ENCODE measurements at places on chromosomes 1 and 21. TPM values are rescaled to one million over a fixed set of nuclear protein-coding genes. Genes with fewer than 3 reads are reported as not detected.

The TMEM53 gene
- 2.8 TPM for total RNA-seq

DNA sequence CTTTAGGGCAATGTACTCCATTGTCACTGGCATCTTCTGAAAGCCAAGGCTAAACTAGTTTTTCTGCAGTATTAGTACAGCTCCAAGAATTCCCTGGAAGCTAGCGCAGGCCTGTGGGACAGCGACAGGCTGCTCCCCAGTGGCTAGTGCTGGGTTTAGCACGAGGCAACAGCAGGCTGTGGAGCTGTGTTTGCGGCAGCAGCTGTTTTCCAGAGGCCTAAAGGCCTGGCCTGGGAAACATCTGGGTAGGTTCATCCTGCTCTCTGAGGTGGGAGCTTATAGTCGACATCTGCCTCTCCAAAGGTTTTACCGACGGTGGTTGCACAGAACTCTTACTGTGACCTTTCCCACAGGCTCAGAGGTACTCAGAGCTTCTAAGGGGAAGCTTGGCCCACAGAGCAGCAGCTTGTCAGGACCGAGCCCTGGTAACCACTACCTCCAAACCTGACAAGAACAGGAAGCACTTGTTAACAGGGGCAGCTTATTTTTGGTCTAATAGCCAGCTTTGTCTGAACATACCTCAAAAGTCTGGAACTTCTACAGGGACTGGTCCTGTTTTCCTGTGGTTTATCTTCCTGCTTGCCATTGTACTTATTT is 17.2 kb downstream of the CC2D1B start:
- no peak for DNase-seq

- no peak for DNase-seq
Observed at GRCh38 chr1:218401998-218402785, 57.1 kb downstream of the TGFB2 start.

- no peak for DNase-seq
Observed at GRCh38 chr1:3261007-3261968, 192.3 kb downstream of the PRDM16 start.

The KMO gene
- not detected for total RNA-seq

DNA sequence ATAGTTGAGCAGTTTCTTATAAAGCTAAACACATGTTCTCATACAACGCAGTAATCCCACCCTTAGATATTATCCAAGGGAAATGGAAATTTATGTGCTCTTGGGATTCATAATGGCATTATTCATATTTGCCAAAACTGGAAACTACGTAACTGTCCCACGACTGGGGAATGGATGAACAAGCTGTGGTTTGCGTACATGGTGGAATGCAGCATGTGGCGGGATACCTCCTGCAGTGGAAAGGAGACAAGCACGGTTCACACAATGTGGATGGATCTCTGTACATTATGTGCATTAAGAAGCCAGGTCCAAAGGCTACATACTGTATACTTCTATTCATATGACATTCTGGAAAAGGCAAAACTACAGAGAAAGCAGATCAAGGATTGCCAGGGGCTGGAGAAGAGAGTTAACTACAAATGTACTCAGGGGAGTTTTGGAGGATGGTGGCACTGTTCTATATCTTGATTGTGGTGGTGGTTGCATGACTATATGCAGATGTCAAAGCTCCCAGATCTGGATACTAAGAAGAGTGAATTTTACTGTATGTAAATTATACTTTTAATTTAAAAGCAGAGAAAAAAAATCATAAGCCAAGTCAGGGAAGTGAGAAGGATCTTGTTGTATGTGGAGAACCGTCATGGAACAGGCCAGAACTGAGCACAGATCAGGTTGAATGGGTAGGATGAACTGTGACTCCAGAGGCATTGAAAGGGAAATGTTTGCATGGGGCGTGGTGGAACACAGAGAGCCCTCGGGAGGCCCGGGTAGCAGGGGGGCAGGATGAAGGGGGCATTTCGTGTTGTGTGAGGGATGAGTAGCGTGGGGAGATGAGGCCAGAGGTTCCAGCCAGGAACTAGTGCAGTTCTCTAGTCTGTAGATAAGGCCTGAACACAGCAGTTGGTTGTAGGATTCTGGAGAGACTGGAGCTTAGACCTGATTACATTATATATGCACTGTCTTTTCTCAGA is 90.7 kb downstream of the GALNT2 start:
- no peak for DNase-seq

DNA sequence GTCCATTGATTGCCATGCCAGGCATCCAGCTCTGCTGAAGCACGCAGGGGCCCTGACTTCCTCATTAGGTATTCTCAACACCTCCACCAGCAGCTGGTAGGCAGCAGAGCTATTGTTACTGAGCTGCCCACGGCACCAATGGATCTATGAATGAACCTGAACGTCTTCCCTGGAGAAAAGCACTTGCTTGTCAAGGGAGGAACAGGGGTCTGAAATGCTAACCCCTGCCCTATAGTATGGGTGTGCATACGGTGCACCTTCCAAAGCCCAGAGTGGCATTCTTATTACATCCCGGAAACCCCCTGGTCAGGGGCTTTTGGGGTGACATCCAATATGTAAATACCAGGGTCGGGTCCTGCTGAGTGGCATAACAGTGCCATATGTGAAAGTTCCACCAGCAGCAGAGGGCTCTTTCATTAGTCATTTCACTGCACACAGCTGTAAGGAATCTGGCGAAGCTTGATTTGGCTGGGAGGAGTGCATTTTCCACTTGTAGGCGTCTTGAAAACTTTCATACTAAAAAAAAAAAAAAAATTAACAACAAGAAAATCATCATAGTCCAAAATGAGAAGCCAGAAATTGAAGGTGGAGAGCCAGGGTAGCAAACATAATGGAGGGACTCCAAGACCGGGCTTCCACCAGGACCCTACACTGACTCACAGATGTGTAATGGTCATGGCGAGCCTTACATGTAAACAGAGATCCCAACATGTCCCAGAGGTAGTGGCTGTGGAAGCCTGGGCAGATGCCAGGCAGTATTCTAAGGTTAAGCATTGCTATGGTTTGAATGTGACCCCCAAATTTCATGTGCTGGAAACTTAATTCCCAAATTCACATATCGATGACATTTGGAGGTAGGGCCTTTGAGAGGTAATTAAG is 58.8 kb upstream of the PRDX6 start:
- DNase-seq: peak; percentile 77

DNA sequence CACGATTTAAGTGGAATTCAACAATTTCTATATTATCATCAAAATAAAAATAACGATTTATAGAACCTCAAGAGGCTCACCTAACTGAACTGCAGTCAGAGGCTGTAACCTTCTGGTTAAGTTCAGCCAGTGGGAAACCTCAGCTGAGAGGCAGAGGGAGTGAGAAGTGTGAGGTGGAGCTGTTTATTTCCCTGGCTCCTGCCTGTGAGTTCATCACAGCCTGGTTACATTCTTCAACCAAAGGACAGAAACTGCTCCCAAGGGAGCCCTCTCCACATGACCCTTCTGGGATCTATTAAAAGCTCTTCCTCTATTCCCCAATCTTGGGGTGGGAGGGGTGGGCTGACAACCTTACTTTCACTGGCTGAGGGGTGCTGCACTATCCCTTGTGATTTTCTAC is 22.2 kb downstream of the DYNLT5 start:
- no peak for DNase-seq

The MYCL gene
- 0.33 TPM for total RNA-seq

DNA sequence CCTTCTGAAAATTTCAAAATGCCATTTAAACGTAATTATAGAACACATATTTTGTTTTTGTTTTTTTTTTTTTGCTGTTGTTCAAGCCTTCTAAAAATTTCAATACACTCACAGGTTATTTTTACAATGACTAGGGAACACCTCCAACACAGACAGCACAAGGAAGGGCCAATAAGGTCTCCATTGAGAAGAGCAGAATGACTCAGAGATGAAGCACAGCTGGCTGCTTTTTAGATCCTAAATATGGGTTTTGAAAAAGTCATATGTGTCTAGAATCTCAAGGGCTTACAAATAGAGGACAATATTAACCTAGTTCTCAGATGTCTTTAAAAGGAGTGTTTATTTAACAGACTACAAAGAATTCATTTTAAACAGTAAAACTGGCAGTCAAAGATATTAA is 104.6 kb downstream of the NEGR1 start:
- no peak for DNase-seq

DNA sequence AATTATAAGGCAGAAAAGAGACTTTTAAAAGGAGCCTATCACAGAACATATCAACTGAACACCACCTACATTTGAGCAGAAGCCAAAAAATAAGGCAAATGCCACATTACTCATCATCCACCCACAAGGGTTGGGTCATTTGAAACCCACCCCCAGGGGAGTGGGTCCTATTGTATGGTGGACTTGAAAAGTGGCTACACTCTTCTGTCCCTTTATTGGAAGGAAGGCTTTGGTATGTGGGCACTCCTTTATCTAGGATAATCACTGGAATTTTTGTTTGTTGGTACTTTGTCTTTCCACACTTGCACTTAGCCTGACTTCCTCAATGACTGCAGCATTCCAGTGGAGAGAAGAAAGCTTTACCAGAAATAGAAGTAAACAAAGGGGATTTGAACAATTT is 157.2 kb upstream of the COL11A1 start:
- DNase-seq: no peak

DNA sequence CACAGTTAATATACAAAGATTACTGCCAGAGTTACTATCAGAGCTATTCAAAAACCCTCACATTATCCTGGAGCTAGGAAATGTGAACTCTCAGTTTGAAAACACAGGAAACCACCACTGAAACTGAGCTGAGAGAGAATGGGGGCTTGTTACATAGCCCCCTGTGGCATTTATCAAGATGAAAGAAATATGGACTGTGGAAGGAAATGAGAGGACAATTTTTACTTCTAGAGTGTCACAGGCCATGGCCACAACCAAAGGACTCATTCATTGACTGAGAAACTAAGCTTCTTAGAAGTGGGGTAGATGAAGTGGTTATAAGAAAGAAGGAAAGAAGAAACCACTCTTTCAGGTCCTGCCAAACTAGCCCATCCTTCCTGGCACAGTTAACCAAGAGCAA is 25.3 kb downstream of the DSTYK start:
- no peak for DNase-seq

DNA sequence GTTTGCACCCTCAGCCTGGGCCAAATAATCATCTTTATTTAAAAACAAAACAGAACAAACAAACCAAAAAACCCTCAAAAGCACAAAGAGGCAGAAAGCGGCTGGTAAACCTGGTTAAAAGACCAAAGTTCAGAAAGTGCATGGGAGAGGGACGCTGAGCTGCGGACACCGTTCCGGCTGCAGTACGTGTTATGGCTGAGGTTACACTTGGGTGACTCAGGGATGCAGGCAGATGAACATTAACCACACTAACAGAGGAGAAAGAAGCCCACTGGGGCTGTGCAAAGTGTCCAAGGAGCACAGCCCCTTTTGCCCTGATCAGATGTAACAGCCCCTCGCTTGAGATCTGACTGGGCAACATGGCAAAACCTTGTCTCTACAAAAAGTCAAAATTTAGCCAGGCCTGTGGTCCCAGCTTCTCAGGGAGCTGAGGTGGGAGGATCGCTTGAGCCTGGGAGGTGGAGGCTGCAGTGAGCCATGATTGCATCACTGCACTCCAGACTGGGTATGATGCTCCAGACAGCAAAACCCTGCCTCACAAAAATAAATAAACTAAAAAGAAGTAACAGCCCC is 28.3 kb downstream of the GPR157 start:
- no peak for DNase-seq

- DNase-seq: no peak
Observed at GRCh38 chr1:195591917-195592672, 1016.1 kb downstream of the KCNT2 start.

DNA sequence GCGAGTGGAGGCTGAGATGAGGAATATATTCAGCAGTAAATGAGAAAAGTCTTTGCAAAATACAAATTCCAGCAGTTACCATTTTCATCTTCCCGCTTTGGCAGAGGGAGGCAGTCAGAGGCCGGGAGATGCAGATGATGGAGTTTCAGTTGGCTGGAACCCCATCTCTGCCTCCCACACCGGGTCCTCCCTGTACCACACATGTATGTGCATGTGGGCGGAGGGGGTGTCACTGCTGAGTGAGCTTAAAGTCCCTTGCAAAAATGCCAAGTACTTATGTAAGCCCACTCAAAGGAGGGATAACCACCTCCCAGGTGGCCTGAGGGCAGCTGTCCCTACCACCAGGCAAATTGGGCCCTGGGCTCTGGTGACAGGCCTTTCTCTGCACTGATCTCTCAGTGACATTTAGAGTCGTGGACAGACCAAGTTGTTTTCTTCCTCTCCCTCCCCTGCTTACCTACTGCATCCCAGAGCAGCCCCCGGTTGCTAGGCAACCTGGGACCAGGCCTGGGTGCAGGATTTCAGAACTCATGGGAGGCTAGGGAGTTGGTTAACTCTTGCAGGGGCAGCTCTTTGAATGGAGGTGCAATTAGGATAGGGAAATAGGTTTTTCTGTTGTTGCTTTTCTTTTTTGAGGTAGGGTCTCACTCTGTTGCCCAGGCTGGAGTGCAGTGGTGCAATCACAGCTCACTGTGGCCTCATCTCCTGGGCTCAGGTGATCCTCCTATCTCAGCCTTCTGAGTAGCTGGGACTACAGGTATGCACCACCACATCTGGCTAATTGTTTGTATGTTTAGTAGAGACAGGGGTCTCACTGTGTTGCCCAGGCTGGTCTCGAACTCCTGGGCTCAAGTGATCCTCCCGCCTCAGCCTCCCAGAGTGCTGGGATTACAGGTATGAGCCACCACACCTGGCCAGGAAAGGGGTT is 17.1 kb upstream of the UBXN10 start:
- DNase-seq: no peak

GRCh38 chr1:23358310-23358875 is 11.2 kb downstream of the ZNF436 start:
- DNase-seq: no peak

The AIRE gene
- not detected for total RNA-seq

DNA sequence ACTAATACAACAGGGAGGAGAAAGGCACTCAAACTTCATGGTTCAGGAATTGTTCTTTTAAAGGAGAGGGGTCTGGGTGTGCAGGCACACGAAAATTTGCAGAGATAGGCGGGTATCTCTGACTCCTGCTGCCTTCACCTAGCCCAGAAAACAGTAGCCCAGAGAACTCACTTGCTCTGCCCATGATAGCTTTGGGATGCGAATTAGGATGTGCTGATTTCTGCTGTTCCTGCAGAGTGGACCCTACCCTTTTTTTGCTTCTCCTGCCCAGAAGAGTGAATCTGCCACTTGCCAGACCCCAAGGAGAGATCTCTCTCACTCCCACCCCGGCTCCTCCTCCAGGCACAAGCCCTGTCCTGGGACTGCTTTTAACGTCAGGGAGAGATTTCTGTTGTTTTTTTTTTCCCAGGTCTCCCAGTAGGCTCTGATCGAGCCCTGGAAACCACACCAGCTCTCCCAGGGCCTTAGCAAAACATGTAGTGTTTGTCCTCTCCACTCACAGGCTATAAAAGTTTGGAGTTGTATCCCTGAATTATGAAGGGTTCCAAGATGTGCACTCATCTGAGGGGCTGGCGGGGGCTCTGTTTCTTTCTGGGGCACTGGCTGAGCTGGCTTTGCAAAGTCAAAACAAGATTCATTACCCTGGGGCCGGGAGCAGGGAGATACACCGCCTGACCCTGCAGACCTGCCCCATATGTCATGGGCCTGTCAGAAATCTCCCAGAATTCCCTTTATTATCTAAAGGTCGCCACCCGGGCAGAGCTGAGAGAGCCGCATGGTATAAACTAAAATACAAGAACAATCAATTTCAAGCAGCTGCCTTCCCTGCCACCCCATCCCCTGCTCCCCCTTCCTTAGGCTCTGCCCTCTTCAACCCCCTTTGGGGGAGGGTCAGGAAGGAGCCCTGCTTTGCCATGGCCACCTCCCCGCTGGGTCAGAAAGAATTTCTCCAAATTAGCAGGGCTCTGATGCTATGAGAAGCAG is 17.9 kb downstream of the PLXNA2 start:
- DNase-seq: no peak
